Activated CD4-positive, CD25-positive, alpha-beta regulatory T cell treated with anti-CD3 and anti-CD28 coated beads, Interleukin-2, amount 50 U/mL, for 24 hours (primary cell): ENCODE measurements at places on chromosomes 7 and 10.

GRCh38 chr7:6709808-6710207 is 3.1 kb upstream of the ZNF12 start:
- ATAC-seq = no peak

DNA sequence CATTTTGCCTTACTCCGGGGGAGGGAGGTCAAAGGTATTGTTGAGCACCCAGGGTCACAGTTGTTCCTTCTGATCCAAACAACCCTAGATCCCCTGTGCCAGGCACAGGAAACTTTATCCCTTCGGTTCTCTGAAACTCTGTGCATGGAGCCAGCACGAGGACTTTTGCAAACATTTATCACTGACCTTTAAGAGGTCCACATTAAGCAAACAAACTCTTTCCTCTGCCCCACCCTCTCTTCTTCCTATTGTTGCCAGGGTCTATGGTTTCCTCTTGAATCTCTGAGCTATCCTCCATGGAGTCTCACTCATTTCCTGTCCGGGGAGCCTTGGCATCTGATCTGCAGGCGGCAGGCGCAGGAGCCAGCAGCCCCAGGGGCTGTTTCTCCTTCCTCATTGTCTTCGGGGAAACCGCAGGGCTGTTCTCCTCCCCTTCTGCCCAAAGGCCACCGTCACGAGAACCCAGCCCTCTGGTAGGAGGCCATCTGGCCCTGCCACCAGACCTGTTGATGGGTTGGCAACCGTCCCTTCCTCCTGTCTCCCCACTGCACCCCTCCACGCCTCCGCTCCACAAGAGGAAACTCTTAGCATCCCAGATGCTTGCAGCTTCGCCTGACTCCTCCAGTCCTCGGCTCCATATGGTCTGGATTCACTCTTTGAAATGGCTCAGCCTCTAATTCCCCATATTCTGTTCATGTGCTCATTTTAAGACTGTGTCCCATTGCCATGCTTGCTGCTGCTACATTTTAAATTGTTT is 327.3 kb upstream of the NRP1 start:
- ATAC-seq = no peak

DNA sequence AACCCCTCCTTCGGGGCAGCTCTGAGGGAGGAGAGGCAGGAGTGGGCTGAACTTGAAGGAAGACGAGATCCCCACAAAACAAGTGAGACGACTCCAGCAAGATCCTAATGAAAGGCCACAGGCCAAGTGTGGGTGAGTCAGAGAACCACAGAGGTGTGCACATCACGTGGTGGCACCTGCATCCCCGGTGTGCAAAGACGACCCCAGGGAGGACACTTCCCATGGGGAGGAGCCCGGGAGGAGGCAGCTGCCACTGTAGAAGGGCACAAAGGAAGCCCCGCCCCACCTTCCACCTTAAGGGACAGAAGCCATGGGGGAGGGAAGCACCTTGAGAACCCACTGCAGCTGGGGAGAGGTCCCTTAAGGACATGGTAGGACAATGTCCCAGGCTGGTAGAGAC is 45.7 kb downstream of the ESYT2 start:
- no peak for ATAC-seq

DNA sequence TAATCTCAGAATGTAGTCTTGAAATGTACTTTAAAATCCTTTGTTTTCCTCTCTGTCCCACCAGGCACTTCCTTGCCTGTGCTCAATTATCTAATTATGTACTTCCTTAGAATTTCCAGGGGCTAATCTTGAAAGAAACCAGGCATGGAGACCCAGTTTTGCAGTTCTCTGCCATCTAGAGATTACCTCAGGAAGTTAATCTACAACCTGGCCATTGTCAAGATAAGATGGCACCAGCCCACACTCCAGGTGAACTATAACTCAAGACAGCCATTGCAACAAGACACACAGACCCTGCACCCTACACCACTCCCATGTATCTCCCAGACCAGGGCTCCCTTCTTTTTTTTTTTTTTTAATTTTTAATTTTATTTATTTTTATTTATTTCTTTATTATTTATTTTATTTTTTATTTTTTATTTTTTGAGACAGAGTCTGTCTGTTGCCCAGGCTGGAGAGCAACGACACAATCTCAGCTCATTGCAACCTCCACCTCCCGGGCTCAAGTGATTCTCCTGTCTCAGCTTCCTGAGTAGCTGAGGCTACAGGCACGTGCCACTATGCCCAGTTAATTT is 85.9 kb upstream of the TRIM24 start:
- no peak for ATAC-seq

- peak; percentile 71 for ATAC-seq
Observed at GRCh38 chr10:84540617-84541288, 212.4 kb downstream of the CCSER2 start.

- no peak for ATAC-seq
Observed at GRCh38 chr7:143391462-143392404, 10.6 kb downstream of the ZYX start.

DNA sequence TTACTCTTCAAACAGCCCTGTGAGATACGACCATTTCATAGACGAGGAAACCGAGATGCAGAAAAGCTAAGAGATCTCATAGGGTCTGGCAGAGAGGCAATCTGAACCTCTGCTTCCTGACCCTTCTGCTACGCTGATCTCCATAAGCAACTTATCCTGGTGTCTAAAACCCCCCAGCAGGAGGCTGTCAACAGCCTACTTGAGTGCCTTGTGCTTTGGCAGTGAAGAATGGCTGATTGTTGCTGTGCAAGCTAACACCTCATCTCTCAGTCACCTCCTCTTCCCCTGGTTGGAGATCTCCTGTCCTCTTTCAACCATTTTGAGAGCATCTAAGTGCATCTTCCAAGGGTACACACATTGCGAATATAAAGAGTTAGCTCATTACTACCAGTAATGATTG is 86.2 kb downstream of the AOAH start:
- ATAC-seq = no peak

GRCh38 chr7:90968871-90969270 is 295.4 kb upstream of the FZD1 start:
- ATAC-seq = no peak

GRCh38 chr7:90007001-90007654 is 147.1 kb upstream of the STEAP1 start:
- ATAC-seq = no peak

DNA sequence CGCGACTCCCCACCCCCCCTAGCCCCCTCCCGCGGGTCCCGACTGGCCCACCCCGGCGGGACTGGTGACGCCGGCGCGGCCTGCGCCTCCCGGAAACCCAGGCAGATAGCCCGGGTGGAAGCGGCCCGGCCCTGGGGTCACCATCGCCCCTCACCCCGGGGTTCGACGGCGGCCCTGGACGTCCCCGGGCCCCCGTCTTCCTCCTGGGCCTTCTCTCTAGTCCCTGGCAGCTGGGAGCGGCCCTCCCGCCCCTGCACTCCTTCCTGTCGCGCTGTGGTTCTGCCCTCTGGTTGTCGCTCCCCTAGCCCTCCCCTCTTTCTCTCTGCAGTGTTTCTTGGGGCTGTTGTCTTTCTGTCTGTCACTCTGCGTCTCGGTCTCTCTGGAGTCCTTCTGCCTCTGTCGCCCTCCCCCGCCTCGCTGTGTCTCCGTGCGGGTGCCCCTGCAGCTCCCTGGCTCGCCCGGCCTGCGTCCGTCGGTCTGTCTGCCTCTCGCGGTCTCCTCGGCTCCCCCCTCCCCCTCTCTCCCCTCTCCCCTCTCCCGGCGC is 90.5 kb upstream of the PAX2 start:
- peak; percentile 14 for ATAC-seq

- ATAC-seq = no peak
Observed at GRCh38 chr7:2979201-2979631, 64.5 kb downstream of the CARD11 start.
